ENCODE measurements at places on chromosomes 16 and 17.

GRCh38 chr16:4309833-4310266, 6.0 kb upstream of the GLIS2 start:
- peak; percentile 46 for DNase-seq

DNA sequence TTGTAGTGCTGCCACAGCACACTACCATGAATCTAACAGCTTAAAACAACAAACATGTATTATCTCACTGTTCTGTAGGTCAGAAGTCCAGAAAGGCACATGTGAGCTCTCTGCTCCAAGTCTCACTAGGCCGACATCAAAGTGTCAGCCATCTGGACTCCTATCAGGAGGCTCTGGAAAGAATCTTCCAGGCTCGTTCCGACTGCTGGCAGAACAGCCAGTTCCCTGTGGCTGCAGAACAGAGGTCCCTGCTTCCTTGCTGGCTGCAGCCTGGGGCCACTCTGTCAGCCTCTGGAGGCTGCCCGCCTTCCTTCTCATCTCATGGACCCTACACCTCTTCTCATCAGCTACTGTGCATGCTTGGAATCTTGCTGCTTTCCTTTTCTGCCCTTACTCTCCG, 168.9 kb downstream of the CBLN1 start:
- no peak for DNase-seq

DNA sequence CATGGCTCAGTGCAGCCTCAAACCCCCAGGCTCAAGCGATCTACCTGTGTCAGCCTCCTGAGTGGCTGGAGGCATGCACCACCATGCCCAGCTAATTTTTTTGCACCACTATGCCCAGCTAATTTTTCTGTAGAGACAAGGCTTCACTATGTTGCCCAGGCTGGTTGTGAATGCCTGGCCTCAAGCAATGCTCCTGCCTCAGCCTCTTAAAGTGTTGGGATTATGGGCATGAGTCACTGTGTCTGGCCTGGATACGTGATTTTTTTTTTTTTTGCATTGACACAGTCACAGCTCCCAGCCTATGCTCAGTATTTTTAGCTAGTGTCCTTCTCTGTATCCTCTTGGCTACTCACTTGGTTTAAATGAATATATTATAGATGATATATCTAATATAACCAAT, 377.0 kb upstream of the TNRC6C start:
- peak; percentile 27 for DNase-seq

DNA sequence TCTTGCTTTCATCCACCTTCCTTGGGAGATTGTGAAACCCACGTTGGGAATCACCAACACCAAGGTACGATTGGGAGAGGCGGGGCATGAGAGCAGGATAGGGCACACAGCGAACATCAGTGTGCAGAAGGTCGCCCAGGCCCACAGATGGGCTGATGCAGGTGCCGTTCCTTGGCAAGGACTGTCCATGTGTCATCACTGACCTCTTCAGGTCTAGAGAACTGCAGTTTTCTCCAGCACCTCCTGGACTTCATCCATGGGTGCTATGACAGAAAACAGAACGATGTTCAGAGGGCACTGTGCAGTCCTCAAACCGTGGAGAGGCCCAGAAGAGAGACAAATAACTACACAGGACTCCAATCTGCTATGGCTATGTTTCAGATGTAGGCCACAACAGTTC, 23.9 kb upstream of the TAT start:
- DNase-seq, result no peak

DNA sequence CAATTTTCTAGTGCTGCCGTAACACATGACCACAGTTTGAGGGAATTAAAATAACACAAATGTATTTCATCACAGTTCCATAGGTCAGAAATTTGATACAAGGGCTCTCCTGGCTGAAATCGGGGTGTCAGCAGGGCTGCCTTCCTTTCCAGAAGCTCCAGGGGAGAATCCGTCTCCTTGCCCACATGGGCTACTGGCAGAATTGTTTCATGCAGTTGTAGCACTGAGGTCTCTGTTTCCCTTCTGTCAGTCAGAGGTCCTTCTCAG, 20.5 kb downstream of the EIF4A3 start:
- no peak for DNase-seq

DNA sequence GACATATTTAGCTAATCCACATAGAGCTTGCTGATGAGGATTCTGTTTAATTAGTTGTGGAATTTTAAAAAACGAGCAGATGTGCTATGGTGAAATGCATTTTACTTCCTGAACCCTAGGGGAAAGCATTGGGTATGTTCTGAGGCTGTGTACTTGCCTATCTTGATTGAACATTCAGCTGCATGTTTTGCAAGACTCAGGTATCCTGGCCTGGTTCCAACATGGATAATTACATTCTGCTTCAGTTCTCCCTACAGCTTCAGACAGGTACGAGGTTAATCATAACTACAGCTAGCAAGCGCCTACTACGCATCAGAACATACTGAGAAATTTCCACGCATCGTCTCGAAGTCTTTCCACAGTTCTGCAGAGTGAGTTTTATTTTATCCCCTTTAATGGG, 77.0 kb downstream of the HS3ST2 start:
- no peak for DNase-seq

GRCh38 chr16:85235991-85236817, 123.9 kb upstream of the CIBAR2 start:
- no peak for DNase-seq

DNA sequence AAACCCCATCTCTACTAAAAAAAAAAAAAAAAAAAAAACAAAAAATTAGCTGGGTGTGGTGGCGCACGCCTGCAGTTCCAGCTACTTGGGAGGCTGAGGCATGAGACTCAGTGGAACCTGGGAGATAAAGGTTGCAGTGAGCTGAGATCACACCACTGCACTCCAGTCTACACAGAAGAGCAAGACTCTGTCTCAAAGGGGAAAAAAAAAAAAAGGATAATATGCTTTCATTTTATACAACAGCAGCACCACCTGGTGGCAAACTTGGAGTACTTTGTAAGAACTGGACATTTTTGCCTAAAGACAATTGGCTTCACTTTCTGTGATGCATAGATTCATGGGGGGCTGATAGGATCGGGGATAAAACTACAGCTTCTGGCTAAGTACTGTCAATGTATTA, 8.5 kb downstream of the CHTF8 start:
- peak; percentile 78 for DNase-seq

- no peak for DNase-seq
Observed at GRCh38 chr16:25217921-25218320, 1.2 kb downstream of the AQP8 start.

- DNase-seq, result no peak
Observed at GRCh38 chr17:83183951-83184506, 104.6 kb downstream of the METRNL start.

GRCh38 chr17:77444984-77445759, 304.4 kb downstream of the SEC14L1 start:
- DNase-seq, result peak; percentile 68

GRCh38 chr16:24164416-24164815, 91.7 kb upstream of the CACNG3 start:
- DNase-seq, result no peak

DNA sequence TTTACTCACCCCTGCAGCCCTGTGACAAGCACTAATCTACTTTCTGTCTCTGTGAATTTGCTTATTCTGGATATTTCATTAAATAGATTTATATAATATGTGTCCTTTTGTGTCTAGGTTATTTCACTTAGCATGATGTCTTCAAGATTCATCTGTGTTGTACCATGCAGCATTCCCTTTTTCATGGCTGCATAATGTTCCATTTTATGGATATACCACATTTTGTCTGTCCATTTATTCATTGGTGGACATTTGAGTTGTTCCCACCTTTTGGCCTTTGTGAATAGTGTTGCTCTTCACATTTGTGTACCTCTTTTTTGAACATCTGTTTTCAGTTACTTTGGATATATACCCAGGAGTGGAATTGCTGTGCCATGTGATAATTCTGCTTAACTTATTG, 110.3 kb downstream of the ELAC2 start:
- DNase-seq, result no peak

DNA sequence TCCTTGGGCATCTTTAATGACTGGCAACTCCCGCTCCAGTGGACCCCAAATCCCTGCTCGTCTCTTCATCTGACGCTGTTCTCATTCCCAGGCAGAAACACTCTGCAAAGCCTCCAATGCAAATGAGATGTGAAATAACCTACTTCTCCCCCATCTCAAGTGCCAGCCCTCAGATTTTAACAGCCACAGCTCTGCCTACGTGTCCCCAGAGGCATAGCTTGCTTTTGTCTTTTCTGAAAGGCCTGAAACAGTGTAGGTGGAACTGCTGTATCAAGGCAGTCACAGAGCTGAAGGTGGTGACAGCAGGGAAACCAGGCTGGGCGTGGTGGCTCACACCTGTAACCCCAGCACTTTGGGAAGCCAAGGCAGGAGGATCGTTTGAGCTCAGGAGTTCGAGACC, 14.7 kb downstream of the RPH3AL start:
- DNase-seq, result no peak

DNA sequence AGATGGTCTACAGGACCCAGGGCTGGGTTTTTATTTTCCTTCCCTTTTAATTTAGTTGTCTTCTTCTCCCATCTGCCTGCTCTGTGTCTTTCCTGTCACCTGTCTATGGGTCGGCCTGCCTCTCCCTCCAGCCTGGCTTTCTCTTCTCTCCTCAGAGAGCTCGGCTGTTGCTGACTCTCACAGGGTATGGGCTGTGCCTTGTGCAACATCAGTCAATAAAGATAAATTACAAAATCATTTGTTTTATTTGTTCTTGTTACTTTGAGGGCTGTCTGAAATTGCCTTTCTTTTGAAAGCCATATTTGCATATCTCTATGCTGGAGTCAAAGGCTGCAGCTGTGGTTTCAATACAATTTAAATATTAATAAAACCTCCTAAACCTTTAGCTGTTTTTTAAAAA, 15.6 kb downstream of the RND2 start:
- no peak for DNase-seq

GRCh38 chr17:9009737-9010136, 11.6 kb upstream of the NTN1 start:
- DNase-seq, result no peak

DNA sequence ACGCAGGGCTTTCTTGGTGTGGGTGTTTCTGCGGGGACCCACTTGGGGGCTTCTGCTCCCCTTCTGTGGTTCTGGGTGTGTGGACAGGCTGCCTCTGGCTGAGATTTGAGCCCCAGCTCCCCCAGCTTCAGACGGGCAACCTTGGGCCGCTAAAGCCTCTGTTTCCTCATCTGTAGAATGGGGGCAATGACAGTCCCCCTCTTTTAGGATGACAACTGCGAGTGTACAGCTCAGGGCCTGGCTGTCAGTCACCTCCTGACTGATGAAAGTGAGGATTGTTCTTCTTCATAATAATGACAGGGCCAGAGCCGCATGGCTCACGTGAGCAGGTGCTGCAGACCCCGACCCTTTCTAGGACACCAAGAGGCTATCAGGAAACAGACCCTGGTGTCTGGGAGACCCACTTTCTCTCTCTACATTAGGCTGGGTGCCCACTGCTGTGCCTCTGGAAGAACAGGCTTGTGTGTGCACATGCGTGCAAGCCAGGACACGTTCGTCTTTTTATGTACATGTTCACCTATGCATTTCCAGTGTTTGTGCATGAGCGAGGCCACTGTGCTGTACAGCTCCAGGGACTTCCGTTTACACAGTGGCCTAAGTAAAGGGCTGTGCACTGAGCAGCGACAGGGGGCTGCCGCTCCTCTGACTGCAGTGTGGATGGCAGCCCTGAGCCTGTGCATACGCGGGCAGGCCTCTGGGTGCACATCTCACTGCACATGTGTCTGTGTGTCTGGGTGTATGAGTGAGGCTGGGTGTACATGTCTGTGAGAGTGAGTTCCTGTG, 4.6 kb downstream of the SPNS3 start:
- DNase-seq, result no peak

DNA sequence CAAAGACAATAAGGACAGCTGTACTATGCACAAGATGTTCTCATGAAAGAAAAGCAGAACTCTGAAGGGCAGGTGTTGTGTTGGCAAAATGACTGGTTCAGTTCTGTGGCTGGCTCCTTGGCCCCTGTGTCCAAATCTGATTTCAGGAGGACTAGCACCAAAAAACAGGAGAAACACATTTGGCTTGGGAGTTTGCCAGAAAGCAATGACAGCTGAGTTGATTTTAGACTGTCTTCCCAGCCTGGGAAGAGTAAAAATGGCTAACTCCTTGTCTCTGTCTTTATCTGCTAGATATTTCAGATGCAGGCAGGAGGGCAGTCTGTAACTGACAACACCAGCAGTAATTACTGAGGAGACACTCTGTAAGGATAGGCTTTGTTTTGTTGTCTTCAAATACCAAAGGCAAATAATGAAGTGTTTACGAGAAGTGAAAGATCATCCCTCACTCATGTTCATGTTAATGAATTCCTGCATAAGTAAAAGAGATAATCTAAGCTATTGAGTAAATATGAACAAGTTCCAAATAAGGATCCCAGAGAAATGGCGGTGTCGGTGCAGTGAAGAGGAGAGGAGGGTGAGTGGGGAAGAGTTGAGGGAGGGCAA, 989.0 kb downstream of the CDH11 start:
- no peak for DNase-seq

GRCh38 chr17:31136319-31136718, 41.5 kb downstream of the NF1 start:
- DNase-seq, result peak; percentile 46

- peak; percentile 96 for DNase-seq
Observed at GRCh38 chr16:17367923-17368322, 102.8 kb downstream of the XYLT1 start.

DNA sequence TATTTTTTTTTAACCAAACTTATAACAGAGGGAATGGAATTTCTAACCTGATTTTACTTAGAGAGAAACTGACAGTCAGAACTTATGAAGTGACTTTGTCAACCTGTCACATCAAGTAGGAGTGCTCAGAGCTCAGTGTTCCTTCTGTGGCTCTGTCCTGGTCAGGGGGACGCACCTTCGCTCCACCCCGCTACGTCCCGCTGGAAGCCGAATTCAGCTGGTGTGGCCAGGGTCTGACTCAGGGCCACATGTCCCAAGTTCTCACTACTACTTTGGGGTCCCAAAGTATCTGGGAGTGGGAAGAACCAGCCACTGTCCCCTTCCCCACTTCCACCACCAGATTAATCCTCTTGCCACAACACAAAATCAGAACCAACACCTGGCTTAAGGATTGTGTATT, 51.4 kb downstream of the C16orf78 start:
- no peak for DNase-seq

- DNase-seq, result no peak
Observed at GRCh38 chr17:65334406-65334805, 197.2 kb downstream of the RGS9 start.

DNA sequence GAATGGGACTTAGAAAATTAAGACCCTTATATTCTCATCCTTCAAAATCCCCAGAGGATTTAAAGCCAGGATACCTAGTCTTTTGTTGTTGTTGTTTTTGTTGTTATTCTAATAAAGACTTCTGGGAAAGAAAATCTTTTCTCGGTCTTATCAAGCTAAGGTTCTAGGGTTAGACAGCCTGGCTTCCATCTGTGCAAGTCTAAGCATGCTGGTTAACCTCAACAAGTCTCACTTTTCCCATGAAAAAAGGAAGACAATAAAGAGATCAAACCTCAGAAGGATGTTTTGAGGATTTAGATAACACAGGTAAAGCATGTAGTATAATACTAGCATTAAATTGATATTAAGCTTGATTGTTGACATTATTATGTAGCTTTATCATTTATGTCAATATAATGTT, 486.4 kb upstream of the SOX9 start:
- DNase-seq, result no peak

- DNase-seq, result peak; percentile 0
Observed at GRCh38 chr16:48676836-48677235, 66.9 kb upstream of the N4BP1 start.
